AG10803 (cell line): ENCODE measurements at places on chromosomes 13 and 19.

GRCh38 chr19:35090506-35091214 lies 25.0 kb upstream of the FXYD3 start:
- peak; percentile 56 for DNase-seq

GRCh38 chr13:92433386-92433785 lies 793.2 kb upstream of the GPC6 start:
- DNase-seq, result no peak

DNA sequence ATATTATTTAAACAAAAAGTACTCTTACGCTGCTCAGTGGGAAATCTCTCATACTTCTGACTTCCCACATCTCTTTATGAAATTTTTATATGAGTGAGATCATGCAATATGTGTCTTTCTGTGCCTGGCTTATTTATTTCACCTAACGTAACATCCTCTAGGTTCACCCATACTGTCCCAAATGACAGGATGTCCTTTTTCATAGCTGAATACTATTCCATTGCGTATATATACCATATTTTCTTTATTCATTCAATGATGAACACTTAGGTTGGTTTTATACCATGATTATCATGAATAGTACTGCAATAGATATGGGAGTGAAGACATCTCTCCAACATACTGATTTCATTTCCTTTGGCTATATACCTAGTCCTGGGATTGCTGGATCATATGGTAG lies 57.8 kb upstream of the TPP2 start:
- no peak for DNase-seq

GRCh38 chr19:49071860-49072547 lies 495 bp downstream of the KCNA7 start:
- no peak for DNase-seq

- no peak for DNase-seq
These were observed 68.6 kb downstream of the DPF1 start for GRCh38 chr19:38155453-38155852.

- DNase-seq, result no peak
These were observed 37.3 kb downstream of the ENOX1 start for GRCh38 chr13:43749503-43749902.

DNA sequence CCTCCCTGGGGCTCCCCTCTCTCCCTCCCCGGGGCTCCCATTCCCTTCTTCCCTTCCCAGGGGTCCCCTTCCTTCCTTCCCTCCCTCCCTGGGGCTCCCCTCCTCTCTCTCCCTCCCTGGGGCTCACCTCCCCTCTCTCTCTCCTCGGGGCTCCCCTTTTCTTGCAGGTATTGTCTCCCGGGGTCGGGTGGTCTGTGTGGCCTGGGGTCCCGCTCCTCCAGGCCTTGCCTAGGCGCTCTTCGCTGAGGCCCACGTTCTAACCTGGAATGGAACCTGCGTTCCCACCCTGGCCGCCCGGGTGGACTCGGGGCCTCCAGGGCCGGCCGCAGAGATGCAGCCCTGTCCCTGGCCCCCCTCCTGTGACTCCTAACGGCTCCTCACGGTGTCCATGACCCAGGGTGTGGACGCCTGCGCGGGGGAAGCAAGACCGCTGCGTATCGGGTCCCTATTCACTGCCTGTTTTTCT lies 940 bp upstream of the DCUN1D2 start:
- DNase-seq, result peak; percentile 38

- DNase-seq, result no peak
These were observed 26.4 kb downstream of the CYSLTR2 start for GRCh38 chr13:48679941-48680680.

GRCh38 chr13:71829547-71829946 lies 37.5 kb downstream of the DACH1 start:
- DNase-seq, result no peak

- no peak for DNase-seq
These were observed 39.2 kb upstream of the CYP2A7 start for GRCh38 chr19:40921005-40921897.

GRCh38 chr19:29708554-29709439 lies 6.3 kb downstream of the C19orf12 start:
- no peak for DNase-seq

- DNase-seq, result no peak
These were observed 830.9 kb upstream of the PCDH20 start for GRCh38 chr13:62246581-62246980.

DNA sequence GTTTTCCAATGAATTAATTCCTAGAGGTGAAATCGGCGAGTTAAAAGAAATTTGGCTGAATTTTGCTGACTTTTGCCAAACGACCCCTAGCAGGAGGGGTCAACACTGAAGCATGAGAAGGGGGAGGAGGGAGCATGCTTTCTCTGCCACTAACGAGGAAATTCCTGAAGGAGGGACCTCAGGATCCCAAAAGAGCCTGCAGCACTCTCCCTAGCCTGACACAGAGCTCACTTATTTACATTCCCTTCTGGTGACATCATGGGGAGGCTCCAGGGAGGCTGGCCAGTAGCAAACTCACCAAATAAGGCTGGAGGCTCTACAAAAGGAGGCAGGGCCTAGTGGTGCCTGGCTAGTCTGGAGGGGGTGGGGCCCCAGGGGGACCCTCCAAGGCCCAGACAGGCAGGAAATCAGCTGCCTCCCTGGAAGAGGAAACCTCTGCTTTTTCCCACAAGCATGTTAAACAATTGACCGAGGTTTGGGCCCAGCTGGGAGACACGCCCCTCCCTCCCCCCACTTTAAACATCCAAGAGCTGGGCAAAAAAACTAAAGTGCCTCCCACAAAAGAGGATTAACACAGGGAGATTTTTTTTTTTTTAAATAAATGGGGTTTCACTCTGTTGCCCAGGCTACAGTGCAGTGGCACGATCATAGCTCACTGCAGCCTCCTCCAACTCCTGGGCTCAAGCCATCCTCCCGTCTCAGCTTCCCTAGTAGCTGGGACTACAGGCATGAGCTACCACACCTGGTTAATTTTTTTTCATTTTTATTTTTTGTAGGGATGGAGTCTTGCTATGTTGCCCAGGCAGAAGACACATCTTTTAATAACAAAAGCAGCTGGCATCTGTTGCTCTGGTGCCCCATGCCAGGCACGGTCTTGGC lies 2.1 kb downstream of the DAPK3 start:
- DNase-seq, result peak; percentile 99

DNA sequence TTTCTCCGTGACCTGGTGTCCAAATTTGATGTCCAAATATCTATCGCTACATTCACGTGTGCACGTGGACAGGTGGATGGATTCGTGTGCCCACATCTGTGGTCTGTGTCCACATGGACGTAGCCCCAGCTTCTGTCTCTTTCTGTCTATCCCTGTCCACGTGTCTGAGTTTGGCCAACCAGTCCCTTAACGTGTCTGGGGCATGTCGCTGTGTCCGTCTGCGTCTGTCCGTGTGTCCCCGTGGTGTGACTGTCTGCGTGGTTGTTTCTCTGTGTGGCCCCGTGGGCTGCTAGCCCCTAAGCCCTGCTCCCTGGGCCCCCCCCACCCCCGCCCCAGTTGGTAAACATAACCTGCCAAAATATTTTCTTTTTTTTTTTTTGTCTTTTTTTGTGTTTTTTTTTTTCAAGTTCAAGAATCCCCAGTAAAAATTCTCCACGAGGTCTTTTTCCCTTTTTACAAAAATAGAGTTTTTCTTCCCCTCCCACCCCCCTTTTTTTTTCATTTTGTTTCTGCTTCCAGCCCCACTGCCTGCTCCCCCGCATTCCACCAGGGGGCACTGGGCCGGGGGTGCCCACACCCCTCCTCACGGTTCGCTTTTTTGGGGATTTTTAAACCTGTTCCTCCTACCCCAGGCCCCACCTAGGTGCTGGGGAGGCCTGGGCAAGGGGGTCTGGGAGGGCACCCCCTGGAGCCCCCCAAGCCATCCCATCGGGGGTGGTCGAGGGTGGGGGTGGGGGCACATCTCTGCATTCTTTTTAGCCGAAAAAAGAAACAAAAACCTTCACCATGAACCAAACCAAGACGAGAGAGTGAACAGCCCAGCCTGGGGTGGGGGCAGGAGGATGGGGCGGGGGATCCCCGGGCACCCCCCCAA lies 18.3 kb downstream of the PRKCSH start:
- no peak for DNase-seq

DNA sequence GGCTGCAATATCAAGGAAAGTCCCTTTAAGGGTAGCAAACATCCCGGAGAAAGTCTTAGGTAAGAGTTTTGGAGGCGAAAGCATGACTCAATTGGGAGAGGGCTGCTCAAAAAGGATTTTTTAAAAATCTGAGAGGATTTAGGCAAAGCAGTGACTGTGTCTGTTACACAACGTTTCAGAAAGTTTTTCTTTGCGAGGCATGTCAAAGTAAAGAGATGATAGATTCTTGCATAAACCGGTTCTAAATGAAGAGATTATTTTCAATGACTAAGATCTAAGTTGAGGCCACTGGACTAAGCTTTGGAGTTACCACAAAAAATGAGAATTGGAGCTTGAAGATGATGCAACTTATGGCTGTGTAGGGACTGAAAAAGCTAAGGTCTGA lies 43.7 kb upstream of the ENOX1 start:
- DNase-seq, result peak; percentile 93
